Left forelimb (tissue), 1 donor: ENCODE measurements at places on chromosomes 2 and 18.

DNA sequence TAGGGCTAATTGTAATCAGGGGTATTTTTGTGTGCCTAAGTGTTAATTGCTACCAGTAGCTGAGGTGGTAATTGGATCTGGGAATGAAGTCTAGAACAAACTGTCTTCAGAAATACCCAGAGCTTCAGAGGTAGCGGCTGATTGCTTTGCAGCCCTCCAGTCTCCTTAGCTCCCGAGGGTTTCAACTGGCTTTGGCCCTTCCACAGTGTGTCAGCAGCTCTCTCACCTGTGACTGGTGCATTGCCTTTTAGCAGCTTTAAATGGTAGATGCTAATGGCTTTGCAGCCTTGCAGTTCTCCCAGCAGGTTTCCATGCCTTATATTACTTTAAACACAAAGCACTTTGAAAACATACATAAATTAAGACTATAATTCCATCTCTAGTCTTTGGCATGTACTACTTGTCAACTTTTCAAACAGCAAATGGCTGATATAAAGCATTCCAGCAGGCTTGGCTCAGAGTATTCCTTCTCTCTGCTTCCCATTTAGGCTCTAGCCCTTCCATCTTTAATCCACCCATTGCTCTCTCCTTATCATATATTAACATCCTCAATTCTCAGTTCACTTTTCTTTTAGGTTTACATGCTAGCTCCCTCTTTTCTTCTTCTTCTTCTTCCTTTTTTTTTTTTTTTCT, 156.4 kb upstream of the GALNT13 start:
- DNase-seq = no peak

DNA sequence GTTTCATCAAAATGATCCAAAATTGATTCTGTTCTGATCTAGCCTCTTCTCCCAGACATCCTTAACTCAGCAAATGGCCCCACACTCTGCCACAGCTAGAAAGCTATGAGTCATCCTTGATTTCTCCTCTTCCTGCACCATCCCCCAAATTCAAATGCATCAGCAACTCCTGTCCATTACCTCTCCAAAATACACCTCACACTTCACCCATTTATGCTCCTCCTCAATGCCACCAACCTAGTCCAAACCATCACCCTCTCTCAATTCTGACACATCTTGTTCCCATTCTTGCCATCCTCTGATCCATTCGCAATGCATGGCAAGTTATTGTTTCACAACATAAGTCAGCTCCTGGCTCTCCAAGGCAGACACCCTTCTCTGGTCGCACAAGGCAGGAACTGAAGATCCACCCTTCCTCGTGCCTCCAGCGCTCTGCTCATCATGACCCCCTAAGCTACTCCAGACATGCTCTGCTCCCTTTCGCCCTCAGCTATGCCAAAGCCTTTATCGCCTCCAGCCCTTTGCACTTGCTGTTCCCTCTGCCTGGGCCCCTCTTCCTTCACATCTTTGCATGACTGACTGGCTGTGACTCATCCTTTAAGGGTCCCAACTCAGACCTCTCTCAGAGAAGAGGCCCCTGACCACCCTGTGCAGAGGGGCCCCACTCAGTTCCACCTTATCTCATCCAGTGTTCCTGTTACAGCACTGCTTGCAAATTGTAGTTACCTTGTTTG, 83.6 kb downstream of the MREG start:
- no peak for DNase-seq

- no peak for DNase-seq
These were observed 51.4 kb downstream of the OSBPL1A start for GRCh38 chr18:24346254-24346653.

DNA sequence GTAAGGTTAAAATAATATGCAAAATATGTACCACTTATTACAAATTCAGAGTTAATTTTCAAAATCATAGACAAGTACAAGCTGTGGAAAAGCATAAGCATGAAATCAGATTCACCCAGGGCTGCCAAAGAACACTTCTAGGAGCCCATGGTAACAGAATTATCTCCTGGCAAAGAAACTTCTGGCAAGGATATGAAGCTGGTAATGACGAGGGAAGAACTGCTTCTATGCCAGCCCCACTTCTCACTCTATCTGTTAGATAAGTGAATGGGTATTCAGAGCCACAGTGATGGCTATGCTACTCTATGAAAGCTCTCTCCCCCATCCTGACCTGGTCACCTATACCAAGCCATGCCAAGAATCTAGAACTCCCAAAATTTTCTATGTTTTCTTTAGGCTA, 36.9 kb upstream of the PDE1A start:
- no peak for DNase-seq

- DNase-seq = no peak
These were observed 436.3 kb downstream of the CBLN2 start for GRCh38 chr18:72107647-72108383.
